RPMI7951 (cell line): ENCODE measurements at places on chromosomes 7 and 10. TPM values are rescaled to one million over a fixed set of nuclear protein-coding genes. Genes with fewer than 3 reads are reported as not detected.

GRCh38 chr10:58201704-58202103 is 66.0 kb downstream of the IPMK start:
- no peak for DNase-seq

- peak; percentile 35 for DNase-seq
Measured at GRCh38 chr10:66837990-66838389, 87.8 kb upstream of the LRRTM3 start.

DNA sequence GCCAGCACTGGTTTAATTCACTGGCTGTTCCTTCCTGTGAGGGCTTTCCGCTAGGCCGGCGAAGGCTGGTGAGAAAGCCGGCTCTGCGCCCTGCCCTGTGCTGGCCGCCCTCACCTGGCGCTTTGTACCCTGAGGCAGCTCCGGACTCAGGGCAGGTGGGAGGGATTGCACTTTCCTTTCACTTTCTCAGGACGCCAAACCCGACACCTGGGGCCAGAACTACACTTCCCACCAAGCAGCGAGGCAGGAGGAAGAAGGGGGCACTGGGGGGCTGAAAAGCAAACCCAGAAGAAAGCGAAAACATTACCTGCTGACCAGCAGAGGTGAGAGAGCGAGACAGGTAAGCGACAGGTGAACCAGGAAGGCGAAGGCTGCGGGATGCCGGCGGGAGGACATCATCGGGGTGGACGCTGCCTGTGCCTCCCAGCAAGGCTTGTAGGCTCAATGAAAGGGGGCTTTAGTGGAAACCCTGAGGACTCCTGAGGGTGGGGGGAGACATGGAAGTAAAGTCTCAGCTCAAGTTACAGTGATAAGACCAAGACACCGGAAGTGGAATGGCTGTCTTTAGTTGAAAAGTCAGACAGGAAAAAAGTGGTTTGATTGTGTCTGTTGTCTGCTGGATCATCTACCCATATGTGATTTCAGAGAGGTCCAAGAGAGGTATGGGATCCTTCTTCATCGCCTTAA is at the start of gene RAB19:
Gene RAB19 (plus strand): TSS at position 181 of the 687 bp plus-strand sequence. CDS start 3,589 bp downstream, outside the sequence.
- no peak for DNase-seq

GRCh38 chr7:1987084-1987535 is 245.6 kb downstream of the MAD1L1 start:
- DNase-seq: no peak

RNF32 gene
- total RNA-seq: 1.3 and 1.7 TPM in 2 replicates
